ENCODE measurements at places on chromosomes 1 and 21.

- DNase-seq: no peak
Measured at GRCh38 chr1:207097871-207098324, 6.1 kb upstream of the C4BPA start.

- no peak for DNase-seq
Measured at GRCh38 chr1:15357612-15358207, 52.0 kb upstream of the EFHD2 start.

DNA sequence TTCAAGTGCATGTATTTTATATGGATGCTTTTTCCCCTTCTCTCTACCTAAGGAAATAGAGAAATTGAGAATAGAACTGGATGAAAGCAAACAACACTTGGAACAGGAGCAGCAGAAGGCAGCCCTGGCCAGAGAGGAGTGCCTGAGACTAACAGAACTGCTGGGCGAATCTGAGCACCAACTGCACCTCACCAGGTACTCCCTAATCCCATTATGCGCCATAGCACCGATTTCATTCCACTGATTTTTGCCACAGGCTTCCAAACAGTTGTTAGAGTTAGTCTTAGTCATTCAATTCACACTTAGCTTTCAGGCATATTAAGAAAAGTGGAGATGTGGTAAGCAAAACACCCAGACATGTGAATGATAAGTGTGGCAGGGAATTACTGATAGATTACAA lies 122.8 kb downstream of the SDCCAG8 start:
- DNase-seq: no peak

GRCh38 chr1:216847397-216848036 lies 124.3 kb upstream of the ESRRG start:
- DNase-seq: no peak

- no peak for DNase-seq
Measured at GRCh38 chr1:180343921-180344769, 114.1 kb downstream of the LHX4 start.

DNA sequence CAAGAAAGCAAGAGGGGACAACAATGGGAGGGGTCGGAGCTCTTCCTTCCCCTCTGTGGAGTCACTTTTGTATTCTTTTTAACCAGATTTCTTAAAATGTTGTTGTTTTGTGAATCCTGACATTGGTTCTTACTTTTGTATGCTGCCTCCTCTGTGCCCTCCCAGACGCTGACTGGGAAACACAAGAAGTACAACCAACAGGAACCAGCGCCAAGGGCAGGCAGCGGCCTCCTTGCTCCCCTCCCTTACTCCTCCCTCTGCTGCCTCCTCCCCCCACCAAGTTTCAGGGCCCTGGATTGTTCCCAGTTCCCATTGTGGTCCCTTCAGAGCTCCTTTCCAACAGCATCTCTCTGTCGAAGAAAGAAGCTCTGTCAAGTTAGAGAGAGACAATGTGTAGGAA lies 111.1 kb downstream of the BRINP2 start:
- no peak for DNase-seq

DNA sequence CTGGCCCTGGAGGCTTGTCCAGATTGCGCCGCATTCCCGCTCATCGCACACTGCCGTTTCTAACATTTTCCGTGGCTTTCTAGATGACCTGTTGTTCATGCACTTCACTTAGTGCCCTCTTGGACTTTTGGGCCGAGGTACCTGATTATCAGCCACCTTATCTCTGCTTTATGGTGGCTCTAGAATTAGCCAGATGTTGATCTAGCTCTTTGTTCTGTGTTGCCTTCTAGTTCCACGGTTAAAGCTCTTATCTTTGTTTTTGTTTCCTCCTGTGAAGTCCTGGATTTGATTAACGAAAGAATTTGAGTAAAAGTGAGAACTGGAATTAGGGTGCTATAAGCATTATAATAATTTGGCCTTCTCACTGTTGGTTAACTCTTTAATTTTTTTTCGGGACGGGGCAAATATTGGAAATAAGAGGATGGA lies 945 bp downstream of the RNPEP start:
- DNase-seq: no peak

DNA sequence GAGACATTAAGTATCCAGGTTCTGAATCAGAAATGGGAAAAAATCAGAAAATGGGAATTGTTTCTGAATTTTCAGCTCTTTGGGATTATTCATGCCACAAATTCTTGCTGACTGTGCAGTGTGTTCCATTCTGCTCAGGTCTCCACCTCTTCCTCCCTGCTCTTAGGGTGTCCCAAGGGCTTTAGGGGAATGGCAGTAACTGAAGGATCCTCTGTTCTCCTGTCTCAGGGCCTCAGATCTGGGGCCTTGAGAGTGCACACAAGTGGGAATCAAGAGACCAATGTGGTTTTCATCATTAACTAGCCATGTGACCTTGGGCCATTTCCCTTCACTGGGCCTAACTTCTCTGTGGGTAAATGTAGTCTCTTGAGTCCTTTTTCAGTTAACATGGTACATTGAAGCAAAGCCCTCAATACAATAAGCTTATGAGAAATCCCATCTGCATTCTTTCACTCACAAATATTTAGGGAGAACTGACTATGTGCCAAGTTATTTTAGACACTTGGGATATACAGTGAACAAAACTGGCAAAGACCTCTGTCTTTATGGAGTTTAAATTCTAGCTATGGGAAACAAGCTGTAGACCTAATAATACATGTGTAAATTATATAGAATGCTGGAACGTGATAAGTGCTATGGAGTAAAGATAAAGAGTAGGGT lies 75.7 kb upstream of the SPATA6 start:
- no peak for DNase-seq

DNA sequence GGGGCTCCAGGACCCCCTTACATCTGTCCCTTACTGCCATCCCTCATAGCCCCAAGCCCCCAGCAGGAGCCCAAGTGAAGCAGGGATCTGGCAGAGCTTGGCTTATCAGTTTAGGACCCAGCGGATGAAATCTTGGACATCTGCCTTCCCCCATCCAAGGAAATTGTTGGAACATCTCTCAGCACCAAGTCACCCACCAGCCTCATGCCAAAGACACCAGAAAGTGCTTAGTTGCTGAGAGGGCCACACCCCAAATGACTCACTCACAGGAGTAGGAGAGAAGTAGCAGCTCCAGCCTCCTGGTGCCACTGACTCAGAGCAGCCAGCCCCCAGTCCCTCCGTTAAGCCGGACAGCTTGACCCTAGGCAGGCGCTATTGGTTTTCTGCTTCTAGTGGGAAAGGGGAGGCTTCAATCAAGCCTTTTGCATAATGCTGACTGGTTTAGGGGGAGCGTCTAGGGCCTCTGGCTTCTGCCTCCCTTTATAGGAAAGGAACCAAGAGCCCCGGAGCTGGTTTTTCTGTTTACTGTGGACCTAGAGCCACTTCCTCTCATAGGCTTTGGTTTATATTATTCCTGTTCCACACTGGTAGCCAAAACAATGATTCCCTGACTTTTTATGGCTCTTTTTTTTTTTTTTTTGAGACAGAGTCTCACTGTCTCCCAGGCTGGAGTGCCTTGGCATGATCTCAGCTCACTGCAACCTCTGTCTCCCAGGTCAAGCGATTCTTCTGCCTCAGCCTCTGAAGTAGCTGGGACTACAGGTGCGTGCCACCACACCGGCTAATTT lies 114.2 kb upstream of the IPO9 start:
- peak; percentile 97 for DNase-seq

- DNase-seq: no peak
Measured at GRCh38 chr1:96388421-96389310, 332.9 kb upstream of the PTBP2 start.

DNA sequence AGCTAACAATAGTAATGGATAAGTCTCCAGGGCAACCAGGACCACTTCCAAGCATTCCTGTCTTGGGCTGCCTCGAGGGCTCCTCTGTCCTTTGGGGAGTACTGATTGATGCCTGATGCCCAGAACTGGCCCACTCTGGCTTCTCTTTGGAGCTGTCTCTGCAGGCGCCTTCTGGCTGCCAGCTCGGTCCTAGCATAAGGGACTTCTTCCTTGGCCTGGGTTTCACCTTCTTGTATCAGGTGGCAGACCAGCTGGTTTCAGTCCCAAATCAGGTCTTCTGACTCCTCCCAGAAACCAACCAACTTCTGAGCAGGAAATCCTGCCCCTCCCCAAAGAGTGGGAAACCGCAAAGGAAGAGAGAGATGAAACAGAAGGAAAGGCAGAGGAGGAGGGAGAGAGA lies 10.6 kb downstream of the G0S2 start:
- DNase-seq: no peak

GRCh38 chr1:101769520-101769919 lies 227.2 kb downstream of the OLFM3 start:
- no peak for DNase-seq

DNA sequence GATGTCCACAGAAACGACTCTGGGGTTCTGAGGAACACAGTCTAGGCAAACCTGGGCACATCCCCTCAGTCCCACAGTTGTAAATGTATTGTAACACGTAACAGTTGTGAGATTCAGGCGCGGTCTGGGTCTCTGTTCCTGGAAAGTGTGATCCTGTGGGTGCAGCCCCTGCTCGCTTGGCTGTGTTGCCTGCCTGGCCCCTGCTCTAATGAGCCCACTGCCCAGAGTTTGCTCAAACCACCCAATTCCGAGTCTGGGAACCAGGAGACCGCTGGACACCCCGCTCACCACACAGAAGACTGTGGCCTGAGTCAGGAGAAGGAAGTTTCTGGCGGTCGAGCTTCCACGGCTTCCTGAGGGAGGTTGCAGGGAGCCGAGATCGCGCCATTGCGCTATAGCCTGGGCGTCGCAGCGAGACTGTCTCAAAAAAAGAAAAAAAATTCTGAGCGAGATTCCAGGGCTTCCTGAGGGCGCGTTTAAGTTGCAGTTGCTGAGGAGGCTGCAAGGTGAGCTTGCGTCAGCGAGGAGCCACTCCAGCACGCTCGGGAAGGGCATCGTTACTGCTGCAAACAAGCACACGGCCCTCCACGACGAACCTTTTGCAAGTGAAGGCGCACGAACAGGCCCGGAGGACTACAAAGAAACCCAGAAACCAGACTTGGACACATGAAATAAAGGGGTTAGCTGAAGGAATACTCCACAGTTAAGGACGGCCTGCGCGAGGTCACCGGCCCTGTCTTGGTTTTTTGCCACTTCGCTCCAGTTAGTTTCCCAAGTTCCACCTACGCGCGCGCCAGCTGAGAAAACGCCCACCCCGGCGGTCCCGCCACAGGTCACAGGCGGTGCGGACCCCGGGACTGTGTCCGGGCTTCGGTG lies 1.1 kb downstream of the C21orf58 start:
- DNase-seq: no peak

DNA sequence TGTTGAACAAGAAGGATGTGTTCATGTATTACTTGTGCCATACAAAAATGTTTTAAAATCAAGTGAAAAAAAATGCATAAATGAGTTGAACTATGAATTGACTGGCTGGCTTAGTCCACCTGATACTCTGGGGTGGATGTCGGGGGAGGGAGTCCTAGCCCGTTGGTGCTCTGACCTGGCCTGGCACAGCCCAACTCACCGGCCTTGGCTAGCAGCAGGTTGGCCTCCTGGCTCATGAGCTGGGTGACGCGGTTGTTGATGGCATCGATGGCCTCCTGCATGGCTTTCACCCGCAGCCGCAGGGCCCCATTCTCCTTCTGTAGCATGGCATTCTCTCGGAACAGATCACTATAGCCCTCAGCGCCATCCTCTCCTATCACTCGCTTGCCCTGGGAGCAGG lies 21.6 kb downstream of the KIF21B start:
- DNase-seq: no peak

DNA sequence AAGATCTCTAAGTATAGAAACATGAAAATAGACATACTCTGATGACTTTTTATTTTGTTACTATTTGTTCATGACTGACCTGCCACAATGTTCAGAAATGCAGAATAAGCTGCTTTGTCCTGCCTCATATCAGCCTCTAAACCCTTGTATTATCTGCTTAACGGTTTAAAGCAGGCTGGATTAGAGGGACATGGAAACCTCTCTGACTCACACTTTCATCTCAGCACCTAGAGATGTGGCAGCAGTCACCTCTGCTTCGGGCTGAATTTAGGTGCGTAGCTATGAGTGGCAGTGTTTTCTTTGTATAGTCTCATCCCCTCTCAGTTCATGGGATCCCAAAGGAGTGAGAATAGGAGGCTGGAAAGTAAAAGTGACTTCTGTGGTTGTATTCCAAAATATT lies 255.4 kb downstream of the RGS7 start:
- no peak for DNase-seq

- peak; percentile 76 for DNase-seq
Measured at GRCh38 chr1:11804666-11805421, 920 bp downstream of the MTHFR start.

DNA sequence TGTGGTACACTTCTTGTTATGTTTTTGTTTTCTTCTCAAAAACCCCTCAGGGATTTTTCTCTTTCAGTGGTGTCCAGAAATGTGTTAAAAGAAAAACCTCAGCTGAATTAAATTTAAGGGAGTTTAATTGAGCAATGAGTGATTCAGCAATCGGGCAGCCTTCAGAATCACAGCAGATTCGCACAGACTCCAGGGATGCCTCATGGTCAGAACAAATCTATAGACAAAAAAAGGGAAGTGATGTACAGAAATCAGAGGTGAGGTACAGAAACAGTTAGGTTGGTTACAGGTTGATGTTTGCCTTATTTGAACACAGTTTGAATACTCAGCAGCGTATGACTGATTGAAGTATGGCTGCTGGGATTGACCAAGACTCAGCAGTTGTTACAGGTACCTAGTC lies 86.2 kb downstream of the TLR5 start:
- DNase-seq: no peak

DNA sequence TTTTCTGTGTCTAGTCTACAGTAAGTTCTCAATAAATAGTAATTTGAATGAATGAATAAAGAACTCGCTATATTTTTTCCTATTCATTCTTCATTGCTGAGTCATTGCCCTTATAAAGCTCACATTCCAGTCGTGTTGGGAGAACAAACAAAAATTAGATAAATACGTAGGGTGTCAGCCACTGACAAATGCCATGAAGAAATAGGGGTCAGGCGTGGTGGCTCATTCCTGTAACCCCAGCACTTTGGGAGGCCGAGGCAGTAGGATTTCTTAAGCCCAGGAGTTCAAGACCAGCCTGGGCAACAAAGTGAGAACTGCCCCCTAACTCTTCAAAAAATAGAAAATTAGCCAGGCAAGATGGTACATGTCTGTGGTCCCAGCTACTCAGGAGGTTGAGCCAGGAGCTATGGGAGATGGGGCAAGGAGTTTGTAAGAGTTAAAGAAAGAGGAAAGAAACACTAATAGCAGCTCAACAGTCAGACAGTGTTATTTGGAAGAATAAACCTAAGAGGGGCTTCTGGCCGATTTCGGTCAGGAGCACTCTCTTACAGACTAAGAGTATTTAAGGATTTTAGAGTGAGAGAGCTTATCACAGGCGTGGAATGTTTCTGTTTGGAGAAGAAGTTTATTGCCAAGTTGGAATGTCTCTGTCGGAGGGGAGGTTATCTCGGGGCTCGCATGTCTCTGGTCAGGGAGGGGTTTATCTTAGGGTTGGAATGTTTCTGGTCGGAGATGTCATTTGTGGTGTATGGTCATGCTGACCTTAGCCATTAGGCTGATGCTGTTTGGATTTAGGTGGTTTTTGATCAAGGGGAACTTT lies 1.8 kb upstream of the CHML start:
- DNase-seq: no peak

GRCh38 chr1:110343249-110343648 lies 4.1 kb downstream of the RBM15 start:
- no peak for DNase-seq

GRCh38 chr1:246838118-246838456 lies 93.7 kb downstream of the AHCTF1 start:
- no peak for DNase-seq
